CD4-positive, alpha-beta T cell (primary cell): ENCODE measurements at places on chromosomes 5 and 9.

DNA sequence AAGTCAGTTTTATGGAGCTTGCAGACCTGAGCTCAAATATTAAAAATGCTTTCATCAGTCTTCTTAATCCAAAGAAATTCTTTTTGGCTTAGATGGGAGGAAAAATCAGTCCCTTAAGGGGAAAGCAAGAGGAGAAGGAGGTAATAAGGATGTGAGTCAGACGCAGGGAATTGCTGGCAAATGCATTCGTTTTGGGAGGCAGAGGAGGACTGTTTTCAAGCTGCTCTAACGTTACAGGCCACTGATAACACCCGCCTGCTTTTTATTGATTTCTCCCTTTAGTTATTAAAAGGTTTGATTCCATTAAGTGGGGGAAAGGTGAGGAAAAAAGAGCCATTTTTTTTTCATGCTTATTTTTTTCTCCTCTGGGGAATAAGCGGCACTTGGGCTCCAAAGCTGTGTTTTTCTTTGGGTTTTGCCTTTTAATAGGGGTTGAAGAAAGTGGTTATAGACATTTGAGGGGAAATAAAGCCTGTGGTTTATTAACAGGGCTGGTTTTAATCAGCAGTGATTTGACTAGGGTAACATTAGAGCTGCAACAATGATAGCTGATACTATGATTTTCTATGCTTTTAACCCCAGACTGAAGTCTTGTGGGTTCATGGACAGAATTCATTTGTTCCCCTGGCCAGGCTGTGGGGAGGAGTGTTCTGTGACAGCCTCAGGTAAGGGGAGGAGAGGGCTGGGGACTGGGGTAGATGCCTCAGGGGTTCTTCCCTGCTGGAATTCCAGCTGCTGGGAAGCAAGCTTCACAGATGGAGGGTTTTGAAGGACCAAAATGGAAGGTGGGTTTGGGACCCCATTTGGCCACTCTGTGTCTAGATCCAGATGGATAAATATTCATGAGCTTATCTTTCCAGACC lies 225.2 kb downstream of the GAS1 start:
- no peak for DNase-seq

DNA sequence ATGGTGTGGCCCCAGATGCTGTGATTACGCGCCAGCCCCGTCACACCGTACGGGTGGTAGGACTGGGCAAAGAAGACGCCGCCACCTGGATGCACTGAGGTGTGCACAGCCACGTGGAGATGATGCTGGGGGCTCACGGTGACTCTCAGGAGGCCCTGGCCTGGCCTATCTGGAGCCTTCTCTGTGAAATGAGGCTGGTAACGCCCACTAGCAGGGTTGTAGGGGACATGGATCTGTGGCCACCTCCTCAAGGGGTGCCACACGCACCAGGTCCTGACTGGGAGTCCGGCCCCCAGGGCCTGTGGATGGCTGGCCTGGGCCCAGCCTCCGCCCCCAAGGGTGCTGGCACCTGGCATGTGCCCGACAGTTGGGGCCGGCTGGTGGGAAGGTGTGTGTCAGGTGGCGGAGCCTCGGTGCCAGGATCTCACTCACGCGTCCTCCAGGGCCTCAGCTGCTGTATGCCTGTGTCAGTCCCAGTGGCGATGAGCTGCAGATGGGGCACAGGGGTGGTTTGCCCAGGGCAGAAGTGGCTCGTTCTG lies 32.4 kb downstream of the NEK6 start:
- no peak for DNase-seq

- DNase-seq: no peak
Observed at GRCh38 chr5:87686975-87687374, 274.2 kb upstream of the CCNH start.

DNA sequence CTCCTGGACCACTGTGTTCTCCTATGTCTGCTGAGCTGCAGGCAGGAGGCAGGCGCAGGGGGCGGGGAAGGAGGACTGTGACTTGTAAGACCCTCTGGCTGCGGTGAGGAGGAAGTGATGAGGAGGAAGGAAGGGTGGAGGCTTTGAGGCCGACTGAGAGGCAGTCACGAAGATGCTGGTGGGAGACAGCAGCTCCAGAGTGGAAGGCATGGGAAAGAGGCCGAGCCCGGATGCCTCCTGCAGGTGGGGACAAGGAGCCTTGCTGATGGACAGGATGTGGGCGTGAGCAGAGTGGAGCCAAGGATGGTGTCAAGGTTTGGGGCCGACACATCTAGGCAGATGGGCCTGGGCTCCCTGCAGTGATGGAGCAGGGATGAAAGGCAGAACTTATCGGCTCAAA lies 74.3 kb upstream of the ICE1 start:
- DNase-seq: no peak

- DNase-seq: no peak
Observed at GRCh38 chr5:134577022-134577795, 51.7 kb downstream of the JADE2 start.

DNA sequence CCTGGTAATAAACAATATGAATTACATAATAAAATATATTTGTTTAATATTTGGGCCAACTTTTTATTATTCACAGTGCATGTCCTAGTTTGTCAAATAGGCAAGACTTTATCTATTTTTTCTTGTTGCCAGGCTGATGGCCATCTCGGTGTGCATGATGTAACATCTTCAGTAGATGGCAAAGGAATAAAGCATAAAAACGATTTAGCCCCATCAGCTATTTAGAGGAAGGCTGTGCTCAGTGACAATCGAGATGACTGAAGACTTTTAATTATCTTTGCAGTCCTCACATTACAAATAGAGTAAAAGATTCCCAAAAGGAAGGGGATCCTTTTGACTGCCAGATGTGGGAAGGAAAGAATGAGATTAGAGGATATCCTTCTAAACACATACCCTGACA lies 358.5 kb downstream of the PTPRD start:
- no peak for DNase-seq

GRCh38 chr5:147645197-147645596 lies 135.3 kb upstream of the DPYSL3 start:
- no peak for DNase-seq

DNA sequence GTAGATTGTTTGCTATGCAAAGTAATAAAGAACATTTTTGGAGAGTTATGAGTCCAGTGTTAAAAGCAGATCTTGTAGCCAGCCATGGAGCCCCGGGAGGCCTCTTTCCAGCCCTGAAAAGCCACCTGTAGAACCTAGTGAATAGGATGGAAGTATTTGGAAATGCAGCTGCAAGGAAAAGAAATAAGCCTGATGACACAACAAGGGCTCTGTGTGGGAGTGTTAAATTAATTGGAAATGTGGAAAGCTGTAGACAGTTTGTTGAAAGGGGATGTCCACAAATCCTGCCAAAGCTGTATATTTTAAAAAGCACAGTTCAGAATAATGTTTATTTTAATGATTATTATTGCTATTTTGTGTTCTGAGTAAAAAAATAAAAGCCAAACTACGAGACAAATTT lies 152.5 kb upstream of the GHR start:
- DNase-seq: no peak

- no peak for DNase-seq
Observed at GRCh38 chr9:99601571-99602111, 220.0 kb upstream of the NR4A3 start.

DNA sequence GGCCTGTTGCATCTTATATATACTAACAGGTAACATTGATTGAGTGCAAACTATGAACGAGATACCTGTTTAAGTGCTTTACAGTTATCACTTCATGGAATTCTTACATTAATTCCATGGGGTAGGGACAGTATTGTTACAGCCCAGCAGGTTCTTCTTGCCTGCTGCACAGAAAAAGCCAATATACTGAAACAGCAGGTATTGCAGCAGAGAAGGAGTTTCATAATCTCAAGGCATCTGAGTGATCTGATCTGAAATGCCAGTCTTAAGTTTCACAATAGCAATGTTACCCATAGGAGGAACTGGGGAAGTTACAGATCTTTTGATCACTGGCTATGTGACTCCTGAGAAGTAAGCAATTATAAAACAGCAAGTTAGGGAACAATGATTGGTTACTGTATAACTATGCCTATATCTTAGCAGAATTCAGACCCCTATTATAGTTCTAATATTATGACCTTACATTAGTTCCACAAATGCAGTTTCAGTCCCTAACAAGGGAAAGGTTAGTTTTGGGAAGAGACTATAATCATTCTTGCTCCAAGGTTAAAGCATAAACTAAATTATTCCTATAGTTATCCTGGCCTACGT lies 126.5 kb upstream of the BNC2 start:
- no peak for DNase-seq

- DNase-seq: no peak
Observed at GRCh38 chr9:114172981-114173833, 17.9 kb downstream of the COL27A1 start.

DNA sequence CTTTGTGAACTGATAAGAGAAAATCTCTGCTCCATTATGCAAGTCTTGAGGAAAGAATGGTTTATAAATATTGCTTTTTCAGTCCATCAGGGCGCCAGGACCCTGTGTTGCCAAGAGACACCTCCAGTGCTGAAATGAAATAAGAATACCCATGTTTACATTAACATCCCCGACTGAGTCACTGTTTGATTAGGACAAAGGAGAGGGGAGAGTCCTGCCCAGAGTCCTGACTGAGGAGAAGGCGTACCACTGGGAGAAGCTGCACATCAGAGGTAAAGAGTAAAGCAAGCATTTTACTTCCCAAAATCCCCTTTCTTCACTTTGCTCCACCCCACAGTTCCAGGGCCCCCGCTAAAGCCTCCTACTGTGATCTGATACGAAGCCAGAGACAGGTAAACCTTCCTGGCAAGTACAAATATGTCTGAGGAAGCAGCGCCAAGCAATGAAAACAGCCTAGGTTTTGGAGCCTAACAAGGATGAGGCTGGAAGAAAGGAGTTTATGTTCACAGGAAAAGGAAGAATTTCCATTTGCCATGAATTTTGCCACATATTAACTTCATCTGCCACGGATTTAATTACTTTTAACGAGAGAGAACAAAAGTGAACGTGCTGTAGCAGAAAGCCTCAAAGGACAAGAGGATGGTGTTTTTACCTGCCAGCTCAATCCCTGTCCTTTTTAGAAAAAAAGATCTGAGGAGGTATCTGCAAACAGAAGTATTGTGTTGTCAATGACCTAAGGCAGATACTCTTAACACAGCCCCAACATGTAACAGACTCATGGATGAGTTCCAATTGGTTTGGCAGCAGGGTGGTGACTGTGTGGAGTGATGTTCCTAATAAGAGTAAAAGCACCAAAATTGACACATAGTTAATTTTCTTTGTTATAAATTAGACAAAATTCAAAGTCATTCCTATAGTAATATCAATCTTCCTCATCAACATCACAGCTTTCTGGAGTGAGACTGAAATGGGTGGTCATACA lies 209.4 kb upstream of the TLE4 start:
- DNase-seq: no peak

DNA sequence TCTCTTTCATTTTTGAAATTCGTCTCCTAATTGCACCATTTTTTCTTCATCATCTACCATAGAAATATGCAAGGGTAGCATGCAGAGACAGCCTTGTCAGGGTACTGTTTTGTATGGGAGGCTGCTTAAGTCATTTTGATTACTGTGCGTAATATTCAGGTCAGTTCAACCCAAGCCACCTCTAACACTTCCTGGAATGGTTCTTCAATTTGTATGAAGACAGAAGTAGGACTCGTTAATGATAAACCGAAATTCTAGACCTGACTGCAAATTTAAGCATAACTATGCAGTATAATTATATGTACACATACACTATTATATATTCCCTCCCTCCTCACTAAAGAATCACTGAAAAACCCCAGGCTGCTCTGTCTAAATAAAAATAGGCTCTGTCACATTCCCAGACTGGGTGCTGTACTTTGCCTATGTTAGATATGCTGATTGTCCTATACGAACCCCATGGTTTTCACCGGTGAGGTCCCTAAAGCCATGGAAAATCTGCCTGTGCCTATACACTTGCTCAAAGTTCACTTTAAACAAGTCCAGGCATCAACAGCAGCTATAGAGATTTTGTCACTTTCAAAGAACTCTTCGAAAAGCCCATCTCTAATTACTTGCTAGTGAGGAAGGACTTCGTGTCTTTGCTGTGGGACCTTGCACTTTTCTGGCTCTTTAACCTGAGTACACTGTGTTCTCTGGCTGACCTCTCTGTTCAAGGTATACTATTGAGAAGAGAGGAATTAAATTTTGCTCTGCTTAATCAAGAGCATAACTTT lies 352.1 kb upstream of the CD180 start:
- DNase-seq: no peak

DNA sequence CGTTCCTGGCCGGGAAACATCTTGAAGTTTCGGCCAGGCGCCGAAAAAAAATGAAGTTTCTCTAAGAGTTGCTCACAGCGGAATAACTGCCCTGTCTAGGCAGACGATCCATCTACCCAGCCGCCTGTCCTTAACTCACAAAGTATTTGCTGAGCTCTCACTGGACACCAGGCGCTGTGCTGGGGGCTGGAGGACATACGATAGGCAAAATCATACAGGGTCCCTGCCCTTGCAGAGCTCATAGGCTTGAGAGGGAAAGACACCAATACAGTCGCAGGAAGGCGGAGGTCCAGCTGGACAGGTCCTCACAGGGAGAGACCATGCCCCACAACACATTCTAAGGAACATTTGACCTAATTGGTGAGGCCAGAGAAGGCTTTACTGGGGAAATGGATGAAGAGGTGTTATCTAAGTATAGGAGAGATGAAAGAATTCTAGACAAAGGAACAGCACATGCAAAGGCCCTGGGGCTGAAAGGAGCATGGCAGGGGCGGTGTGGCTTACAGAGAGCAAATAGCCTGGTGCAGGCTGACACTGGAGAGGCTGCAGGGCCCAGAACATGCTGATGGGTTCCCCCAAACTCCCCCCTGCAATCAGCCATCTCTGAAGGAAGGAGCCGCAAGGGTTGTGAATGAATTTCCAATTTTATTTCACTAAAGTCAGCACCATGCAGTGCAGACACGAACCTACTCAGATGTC lies 2.0 kb upstream of the MXD3 start:
- DNase-seq: no peak

DNA sequence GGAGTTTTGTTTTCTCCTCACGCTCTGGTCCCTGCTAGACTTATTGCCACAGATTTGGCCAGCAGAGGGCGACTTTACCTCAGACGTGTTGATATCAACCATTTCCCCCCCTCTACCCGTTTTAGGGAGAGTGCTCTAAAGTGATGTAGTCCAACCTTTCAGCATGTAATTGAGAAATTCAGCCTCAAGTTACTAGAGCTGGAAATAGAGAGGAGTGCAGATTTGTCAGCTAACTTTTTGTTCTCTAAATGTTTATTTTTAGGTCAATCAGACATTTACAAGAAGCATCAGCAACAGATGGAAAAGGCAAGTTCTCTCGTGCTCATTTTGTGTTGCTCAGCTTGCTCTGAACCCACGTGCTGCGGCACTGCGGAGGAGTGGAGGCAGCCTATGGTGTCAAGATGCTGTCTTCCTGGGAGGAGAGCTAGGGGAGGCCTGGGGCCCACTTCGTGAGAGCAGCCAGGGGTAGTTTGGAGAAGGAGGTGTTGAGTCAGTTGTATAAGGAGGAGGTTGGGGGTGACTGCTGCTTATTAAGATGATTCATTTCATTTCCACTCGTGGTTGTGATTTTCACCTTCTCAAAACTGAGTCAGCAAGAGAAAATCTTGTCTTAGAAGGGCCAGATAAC lies 53.6 kb downstream of the GPR107 start:
- DNase-seq: peak; percentile 92
